ENCODE measurements at places on chromosomes 3 and 15.

- H3K27ac ChIP-seq = no peak overlapping the region
- no peaks in the 10 kb centered on the region for H3K36me3 ChIP-seq
- no peaks in the 10 kb centered on the region for H3K27me3 ChIP-seq
- H3K4me3 ChIP-seq = no peak overlapping the region
- H3K4me1 ChIP-seq = no peaks in the 10 kb centered on the region
These were observed 19.2 kb downstream of the P3H2 start for GRCh38 chr3:190101320-190102011.

- H3K4me3 ChIP-seq = no peak overlapping the region
- H3K36me3 ChIP-seq = no peaks in the 10 kb centered on the region
- no peak overlapping the region for H3K27ac ChIP-seq
- no peak for DNase-seq
- 0 out of 2 replicates have a peak, but pooled peaks cover 3% of the 10 kb centered on the region for H3K4me1 ChIP-seq
These were observed 123.6 kb downstream of the MBNL1 start for GRCh38 chr3:152392272-152392880.

DNA sequence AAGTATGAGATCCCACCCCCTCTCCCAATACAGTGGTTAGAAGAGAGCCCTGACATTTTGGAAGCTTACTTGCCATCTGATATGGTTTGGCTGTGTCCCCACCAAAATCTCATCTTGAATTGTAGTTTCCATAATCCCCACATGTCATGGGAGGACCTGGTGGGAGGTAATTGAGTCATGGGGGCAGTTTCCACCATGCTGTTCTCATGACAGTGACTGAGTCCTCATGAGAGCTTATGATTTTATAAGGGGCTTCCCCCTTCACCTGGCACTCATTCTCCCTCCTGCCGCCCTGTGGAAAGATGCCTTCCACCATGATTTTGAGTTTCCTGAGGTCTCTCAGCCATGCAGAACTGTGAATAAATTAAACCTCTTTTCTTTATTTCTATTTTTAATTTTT, 28.8 kb upstream of the HES1 start:
- no peak overlapping the region for H3K27ac ChIP-seq
- no peak for DNase-seq
- no peaks in the 10 kb centered on the region for H3K4me1 ChIP-seq
- H3K4me3 ChIP-seq = no peak overlapping the region
- no peaks in the 10 kb centered on the region for H3K36me3 ChIP-seq

DNA sequence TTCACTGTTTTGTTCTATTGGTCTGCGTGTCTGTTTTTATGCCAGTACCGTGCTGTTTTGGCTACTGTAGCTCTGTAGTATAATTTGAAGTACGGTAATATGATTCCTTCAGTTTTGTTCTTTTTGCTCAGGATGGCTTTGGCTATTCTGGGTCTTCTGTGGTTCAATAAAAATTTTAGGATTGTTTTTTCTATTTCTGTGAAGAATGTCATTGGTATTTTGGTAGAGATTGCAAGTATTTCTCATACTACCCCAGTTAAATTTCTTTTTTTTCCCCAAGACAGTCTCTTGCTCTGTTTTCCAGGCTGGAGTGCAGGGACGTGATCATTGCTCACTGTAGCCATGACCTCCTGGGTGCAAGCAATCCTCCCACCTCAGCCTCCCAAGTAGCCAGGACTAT, 53.4 kb downstream of the STARD9 start:
- no peaks in the 10 kb centered on the region for H3K27me3 ChIP-seq
- H3K4me3 ChIP-seq = no peak overlapping the region
- DNase-seq = no peak
- no peaks in the 10 kb centered on the region for H3K4me1 ChIP-seq

DNA sequence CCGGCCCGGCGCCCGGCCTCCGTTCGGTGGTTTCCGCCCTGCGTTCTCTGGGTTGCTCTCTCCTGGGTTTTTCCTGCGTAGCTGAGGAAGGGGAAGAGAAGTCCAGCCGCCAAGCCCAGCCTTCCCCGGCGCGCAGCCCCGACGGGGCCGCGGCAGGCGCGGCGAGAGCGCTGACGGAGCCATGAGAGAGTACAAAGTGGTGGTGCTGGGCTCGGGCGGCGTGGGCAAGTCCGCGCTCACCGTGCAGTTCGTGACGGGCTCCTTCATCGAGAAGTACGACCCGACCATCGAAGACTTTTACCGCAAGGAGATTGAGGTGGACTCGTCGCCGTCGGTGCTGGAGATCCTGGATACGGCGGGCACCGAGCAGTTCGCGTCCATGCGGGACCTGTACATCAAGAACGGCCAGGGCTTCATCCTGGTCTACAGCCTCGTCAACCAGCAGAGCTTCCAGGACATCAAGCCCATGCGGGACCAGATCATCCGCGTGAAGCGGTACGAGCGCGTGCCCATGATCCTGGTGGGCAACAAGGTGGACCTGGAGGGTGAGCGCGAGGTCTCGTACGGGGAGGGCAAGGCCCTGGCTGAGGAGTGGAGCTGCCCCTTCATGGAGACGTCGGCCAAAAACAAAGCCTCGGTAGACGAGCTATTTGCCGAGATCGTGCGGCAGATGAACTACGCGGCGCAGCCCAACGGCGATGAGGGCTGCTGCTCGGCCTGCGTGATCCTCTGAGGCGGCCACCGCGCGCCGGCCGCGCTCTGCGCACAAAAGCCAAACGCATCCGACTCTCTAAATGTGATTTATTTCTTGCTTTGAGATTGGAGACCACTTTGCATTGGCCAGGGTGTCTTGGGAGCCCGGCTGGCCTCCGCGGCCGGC, 727 bp downstream of the RAP2B start:
- H3K36me3 ChIP-seq = peaks cover 15% of the 10 kb centered on the region
- peak; percentile 64 for DNase-seq
- H3K27ac ChIP-seq = peak overlapping the region; percentile 98
- H3K4me3 ChIP-seq = peak overlapping the region; percentile 81
- H3K4me1 ChIP-seq = no peaks in the 10 kb centered on the region

DNA sequence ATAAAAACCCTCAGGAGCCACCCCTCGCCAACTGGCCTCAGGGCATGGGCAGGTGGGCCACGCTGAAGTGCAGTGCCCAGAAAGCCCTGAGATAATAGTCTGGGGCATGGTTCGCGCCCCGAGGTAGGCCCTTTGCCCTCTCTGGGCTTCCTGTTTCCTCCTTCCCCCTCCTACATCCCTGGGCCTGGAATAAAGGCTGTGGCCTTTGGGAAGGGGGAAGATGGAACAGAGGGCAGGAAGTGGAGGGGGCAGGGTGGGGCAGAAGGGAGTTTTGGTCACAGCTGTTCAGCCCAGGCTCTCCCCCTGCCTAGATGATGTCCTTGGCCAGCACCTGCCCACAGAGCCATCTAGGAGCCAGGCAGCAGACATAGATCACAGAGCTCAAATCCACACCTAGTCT, 11.3 kb downstream of the CSRNP1 start:
- H3K4me1 ChIP-seq = peaks cover 28% of the 10 kb centered on the region
- no peaks in the 10 kb centered on the region for H3K27me3 ChIP-seq
- peak; percentile 61 for DNase-seq
- H3K36me3 ChIP-seq = peaks cover 14% of the 10 kb centered on the region

GRCh38 chr3:112550859-112551258, 10.9 kb downstream of the ATG3 start:
- peaks cover 3% of the 10 kb centered on the region for H3K4me1 ChIP-seq
- no peak for DNase-seq
- no peak overlapping the region for H3K4me3 ChIP-seq
- H3K27ac ChIP-seq = no peak overlapping the region
- H3K27me3 ChIP-seq = no peaks in the 10 kb centered on the region

- H3K36me3 ChIP-seq = no peaks in the 10 kb centered on the region
- H3K4me3 ChIP-seq = no peak overlapping the region
These were observed 92.7 kb downstream of the LRRC28 start for GRCh38 chr15:99343881-99344551.

- H3K27ac ChIP-seq = peak overlapping the region; percentile 92
- peaks cover 53% of the 10 kb centered on the region for H3K4me1 ChIP-seq
- H3K4me3 ChIP-seq = no peak overlapping the region
These were observed 13.9 kb downstream of the CEP152 start for GRCh38 chr15:48796930-48797329.

DNA sequence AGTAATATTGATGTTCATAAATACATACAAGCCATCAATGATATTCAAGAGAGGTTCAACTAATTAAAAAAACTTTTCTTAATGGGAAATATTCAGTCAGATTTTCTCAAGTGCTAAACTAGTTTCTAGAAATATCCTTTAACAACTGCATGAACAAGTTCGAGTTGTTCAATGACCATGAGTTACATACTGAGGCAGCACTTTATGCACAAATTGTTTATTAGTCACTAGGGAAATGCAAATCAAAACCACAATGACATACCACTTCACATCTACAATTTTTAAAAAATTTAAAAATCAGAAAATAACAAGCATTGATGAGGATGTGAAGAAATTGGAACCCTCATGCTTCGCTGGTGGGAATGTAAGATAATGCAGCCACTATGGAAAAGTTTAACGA, 62.4 kb downstream of the RAD18 start:
- no peaks in the 10 kb centered on the region for H3K27me3 ChIP-seq
- no peak overlapping the region for H3K27ac ChIP-seq
- no peak for DNase-seq
- H3K4me3 ChIP-seq = no peak overlapping the region

DNA sequence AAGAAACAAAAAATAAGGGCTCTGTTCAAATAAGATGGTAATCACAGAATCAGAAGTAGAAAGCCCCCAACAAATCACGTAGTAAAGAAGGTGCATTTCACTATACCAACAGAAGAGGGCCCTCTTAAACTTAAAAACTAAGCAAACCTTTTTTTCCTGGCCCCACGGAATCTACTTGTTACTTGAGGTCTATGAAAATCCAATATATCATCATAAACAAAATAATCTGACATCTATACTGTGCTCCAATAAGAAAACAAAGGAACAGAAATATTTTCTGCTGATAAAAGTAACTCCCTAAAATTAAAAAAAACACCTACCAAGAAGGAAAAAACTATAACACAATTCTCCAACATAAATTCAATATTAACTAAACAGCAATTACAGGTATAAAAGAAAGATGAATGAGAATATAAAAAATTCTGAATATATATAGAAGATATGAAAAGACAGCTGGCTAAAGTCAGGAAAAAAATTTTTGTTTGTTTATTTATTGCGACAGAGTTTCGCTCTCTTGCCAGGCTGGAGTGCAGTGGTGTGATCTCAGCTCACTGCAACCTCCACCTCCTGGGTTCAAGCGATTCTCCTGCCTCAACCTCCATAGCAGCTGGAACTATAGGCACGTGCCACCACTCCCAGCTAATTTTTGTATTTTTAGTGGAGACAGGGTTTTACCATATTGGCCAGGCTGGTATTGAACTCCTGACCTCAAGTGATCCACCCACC, 81.8 kb downstream of the CLASP2 start:
- no peaks in the 10 kb centered on the region for H3K4me1 ChIP-seq
- H3K27me3 ChIP-seq = no peaks in the 10 kb centered on the region
- peak; percentile 22 for DNase-seq
- H3K4me3 ChIP-seq = no peak overlapping the region
- H3K27ac ChIP-seq = no peak overlapping the region

GRCh38 chr3:23385327-23385726, 182.2 kb downstream of the UBE2E2 start:
- H3K4me1 ChIP-seq = peaks cover 4% of the 10 kb centered on the region
- DNase-seq = peak; percentile 44
- H3K36me3 ChIP-seq = no peaks in the 10 kb centered on the region

DNA sequence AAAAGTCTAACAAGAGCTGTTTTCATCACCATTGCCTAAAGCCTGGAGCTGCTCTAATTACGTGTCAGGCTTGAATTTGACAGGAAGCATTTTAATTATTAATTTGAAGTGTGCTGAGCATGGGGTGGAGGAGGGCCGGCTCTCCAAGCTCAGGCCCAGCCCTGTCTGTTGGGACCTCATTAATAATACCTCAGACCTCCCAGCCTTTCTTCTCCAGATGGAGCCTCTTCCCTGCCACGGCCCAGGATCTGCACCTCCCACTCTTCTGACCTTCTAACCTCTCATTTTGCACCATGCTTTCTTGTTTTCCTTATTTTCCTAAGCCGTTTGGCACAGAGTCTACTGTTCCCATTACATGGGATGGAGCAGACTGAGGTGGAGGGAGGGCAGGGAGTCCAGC, 30.0 kb downstream of the INSYN1 start:
- H3K27ac ChIP-seq = no peak overlapping the region
- no peak overlapping the region for H3K4me3 ChIP-seq
- H3K36me3 ChIP-seq = no peaks in the 10 kb centered on the region
- DNase-seq = no peak
- H3K4me1 ChIP-seq = no peaks in the 10 kb centered on the region

DNA sequence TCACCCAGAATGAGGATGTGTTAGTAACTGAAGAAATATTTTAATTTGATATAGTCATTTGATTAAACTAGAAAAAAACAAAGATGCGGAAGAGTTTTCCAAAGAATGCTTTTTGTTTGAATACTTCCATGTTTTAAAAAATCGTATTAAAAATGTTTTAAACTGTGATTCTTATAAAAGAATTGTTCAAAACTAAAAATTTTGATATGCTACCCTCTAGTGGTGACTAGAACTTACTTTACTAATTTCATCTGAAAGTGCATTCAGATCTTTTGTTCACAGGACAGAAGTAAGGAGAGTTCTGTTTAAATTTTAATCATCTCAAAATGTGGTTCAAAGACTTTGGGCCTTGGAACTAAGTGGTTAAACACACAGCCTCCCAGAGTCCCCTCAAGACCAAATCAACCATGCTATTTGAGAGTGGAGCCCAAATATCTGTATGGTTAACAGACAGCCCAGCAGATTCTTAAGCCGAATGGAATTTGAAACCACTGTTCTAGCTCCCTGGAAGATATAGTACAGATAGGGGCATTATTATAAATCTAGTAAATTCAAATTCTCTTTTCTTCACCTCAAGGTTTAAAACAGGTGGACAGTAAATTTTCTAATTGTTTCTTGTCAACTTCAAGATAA, 45.2 kb upstream of the SYNPR start:
- DNase-seq = no peak
- no peaks in the 10 kb centered on the region for H3K4me1 ChIP-seq
- H3K27me3 ChIP-seq = no peaks in the 10 kb centered on the region
- H3K36me3 ChIP-seq = no peaks in the 10 kb centered on the region
- H3K27ac ChIP-seq = no peak overlapping the region

DNA sequence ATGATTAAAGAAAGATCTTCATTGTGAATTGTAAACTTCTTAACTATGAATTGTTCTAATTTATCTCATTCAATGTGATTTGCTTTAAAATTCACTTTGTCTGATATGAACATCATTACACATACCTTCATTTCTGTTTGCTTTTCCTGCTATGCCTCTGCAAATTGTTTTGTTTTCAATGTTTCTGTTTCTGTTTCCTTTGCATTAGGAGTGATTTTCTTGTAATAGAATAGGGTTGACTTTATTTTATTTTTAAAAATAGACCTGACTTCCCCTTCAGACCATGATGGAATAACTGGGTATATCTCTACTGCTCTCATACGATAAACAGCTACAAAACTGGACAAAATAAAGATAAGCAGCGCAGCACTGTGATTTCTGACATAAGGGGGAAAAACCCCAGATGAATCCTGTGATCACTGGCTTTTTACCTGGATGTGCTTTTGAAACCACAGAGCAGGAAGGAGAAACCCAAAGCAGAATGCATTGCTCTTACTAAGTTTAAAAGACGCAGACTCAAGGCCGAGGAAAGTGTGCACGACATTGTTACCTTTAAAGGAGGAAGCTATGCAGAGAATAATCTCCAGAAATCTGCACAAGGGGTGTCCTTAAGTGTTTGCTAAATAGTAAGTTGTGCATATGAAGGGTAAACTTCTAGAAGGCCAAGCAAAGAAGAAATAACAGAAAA, 420.2 kb downstream of the TBC1D5 start:
- no peak overlapping the region for H3K27ac ChIP-seq
- H3K4me1 ChIP-seq = no peaks in the 10 kb centered on the region
- no peaks in the 10 kb centered on the region for H3K27me3 ChIP-seq

GRCh38 chr3:133674290-133674919, 12.7 kb upstream of the TOPBP1 start:
- no peaks in the 10 kb centered on the region for H3K36me3 ChIP-seq
- no peak overlapping the region for H3K4me3 ChIP-seq
- no peak for DNase-seq
- H3K4me1 ChIP-seq = peaks cover 3% of the 10 kb centered on the region

Data from SJCRH30 (cell line).